Pancreas (tissue), 10 donors: ENCODE measurements at places on chromosomes 7 and 10. TPM values are rescaled to one million over a fixed set of nuclear protein-coding genes. Genes with fewer than 3 reads are reported as not detected.

The PLAU gene
- polyA plus RNA-seq = 6.4 TPM

The MSMB gene
- polyA plus RNA-seq = 0.84 TPM

The ICA1 gene
- polyA plus RNA-seq = 74.4 TPM

The TMEM229A gene
- polyA plus RNA-seq = not detected

The UBE2D1 gene
- polyA plus RNA-seq = 6.2 TPM

The CRPPA gene
- 0.56 TPM for polyA plus RNA-seq

The WIPF3 gene
- 1.6 TPM for polyA plus RNA-seq

The TMEM184A gene
- polyA plus RNA-seq = 29.0 TPM

The AMZ1 gene
- polyA plus RNA-seq = 0.05 TPM

The NPTX2 gene
- polyA plus RNA-seq = 6.5 TPM

The AKR1C4 gene
- not detected for polyA plus RNA-seq

The ZFAND4 gene
- 2.2 TPM for polyA plus RNA-seq

The PGAM2 gene
- 6.7 TPM for polyA plus RNA-seq

The UTF1 gene
- not detected for polyA plus RNA-seq

The VAX1 gene
- polyA plus RNA-seq = not detected

The FGL2 gene
- polyA plus RNA-seq = 0.68 TPM

The GDI2 gene
- 74.2 TPM for polyA plus RNA-seq

The OR2A14 gene
- polyA plus RNA-seq = not detected

The CHST12 gene
- polyA plus RNA-seq = 7.0 TPM

The ITPRID1 gene
- polyA plus RNA-seq = 0.02 TPM
